Adrenal gland (tissue), 19 donors: ENCODE measurements at places on chromosomes 2 and 18. TPM values are rescaled to one million over a fixed set of nuclear protein-coding genes. Genes with fewer than 3 reads are reported as not detected.

DNA sequence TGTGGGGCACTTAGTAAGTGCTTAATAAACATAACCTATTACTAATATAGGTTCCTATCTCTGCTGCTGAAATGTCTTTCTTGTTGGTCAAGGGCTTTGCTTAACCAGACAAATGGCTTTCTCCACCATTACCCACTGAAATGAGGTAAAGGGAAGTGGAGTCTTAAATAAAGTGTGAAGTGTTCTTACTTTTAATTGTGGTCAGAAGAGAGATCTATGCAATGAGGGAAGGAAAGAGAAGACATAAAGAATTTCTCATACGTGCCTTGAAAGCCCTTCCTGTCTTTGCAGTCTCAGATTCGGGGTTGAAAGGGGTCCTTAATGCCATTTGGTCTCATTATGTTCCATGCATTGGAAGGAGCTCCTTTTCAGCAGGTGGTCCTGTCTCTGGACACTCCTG, 6.9 kb upstream of the CXCR4 start:
- no peak for DNase-seq

The ACVR1 gene
- polyA plus RNA-seq: 5.6 TPM

GRCh38 chr18:8469544-8470130, 139.6 kb upstream of the RAB12 start:
- DNase-seq: no peak

GRCh38 chr2:78546843-78547242, 478.7 kb upstream of the REG3G start:
- no peak for DNase-seq

GRCh38 chr2:62966991-62967390, 83.6 kb upstream of the OTX1 start:
- DNase-seq: no peak

The COBLL1 gene
- polyA plus RNA-seq: 212 TPM

The INO80B gene
- polyA plus RNA-seq: 40.5 TPM

- no peak for DNase-seq
Observed at GRCh38 chr2:6872394-6872793, 5.2 kb upstream of the RSAD2 start.

GRCh38 chr2:234556848-234557573, 60.1 kb upstream of the ARL4C start:
- no peak for DNase-seq

DNA sequence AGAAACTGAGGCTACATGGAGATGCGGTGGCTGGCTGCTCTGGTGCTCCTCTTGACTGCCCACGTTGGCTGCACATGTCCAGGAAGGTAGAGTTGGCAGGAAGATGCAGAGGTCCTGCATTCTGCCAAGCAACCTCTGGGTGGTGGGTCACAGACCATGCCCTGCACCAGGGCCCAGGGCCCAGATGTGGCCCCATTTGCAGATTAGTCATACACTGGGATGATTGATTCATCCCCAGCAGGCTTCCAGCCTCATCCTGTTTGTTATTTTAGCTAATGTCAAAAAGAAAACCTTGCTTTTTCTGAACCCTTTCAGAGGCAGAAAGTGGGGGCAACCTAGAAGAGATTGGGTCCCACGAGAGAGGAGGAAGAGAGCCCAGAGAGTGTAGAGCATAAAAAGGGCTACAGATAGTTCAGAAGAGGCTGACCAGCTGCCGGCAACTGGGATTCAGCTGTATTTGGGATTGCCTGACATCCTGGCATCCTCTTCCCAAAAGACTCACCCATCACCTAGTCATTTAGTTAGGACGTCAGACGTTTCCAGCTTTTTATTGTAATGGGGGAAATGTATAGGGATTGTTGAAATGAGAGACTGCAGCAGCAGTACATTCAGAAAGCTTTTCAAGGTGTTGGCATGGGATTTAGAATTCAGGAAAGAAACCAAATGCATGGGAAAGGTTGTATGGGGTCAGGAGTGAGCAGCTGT, 101.9 kb downstream of the CTIF start:
- DNase-seq: no peak

DNA sequence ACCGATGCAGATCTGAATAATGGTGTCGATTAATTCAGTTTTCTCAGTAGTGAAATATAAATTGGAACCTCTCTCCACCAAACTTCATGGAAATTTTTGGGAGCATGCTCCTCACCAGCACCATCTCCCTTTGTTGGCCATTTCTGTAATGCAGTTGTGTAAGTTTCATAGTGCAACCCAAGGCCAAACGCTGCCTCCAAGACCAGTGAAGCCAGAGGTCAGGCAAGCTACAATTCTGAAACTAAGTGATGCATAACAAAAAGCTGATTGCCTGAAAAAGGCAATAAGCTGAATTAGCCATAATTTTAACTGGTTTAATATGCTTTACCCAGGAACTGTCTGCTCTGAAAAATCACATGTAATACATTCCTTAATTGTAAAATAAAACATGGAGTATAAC, 138.3 kb upstream of the TACR1 start:
- no peak for DNase-seq

DNA sequence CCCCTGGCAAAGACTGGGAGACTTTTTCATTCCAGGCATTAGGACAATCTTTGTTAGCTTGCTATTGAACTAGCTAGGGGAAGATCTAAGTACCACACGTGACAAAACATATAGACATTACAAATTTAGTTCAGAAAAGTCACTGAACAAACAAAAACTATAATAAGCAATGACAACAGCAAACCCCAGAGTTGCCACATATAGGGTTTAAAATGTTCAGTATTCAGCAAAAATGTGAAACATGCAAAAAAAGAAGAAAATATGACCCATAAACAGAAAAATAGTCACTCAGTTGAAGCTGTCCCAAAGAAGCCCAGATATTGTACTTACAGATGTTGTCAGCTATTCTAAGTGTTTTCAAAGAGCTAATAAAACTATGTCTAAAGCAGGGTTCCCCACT, 431.1 kb upstream of the CDH2 start:
- DNase-seq: no peak

DNA sequence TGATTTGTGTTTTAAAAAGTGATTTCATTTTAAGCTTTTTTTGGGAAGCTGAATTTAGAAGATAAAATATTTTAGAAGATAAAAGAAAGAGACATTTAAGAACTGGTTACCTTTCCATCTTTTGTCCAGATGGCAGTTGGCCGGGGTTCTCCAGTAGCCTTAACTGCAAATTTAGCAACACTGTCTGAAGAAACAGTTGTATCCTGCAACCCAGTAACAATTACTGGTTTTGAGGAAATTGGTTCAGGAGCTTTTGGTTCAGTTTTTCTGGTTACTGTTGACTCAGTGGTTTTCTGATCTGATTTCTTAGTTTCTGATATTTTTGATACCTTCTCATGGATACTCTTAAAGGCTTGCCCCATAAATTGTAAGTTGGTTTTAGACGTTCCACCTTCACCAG, 49.9 kb downstream of the PLEKHA3 start:
- no peak for DNase-seq

The SULT1C4 gene
- polyA plus RNA-seq: 1.2 TPM

The PPP4R1 gene
- polyA plus RNA-seq: 36.1 TPM

DNA sequence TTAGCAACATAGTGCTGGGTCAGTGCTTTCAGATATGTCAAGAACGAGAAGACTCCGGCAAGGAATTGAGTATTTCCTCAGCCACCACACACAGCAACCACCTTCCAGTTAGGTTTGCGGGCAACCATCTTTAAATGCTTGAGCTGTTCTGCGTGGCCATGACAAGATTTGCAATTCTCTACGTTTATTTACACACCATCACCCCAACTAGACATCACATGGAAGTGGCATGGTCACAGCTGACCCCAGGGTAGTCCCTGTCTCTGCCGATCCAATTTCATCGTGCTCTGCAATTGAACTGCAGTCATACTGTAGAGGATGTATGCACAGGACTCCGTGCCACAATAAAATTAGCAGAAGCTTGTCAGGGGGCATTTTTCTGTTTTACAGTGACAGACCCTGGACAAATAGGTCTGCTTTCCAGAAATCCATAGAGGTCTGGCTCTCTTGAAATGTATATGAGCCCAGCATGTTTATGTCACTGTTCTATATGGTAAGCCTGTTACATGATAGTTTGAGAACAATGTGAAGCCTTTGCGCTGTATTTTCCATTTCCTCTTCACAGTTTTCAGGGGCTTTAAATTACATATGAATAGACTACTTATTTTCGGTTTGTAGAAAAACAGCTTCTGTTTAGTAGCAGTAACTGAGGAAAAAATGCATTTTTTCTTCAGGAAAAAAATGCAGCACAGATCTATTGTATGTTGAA, 605.2 kb downstream of the NR4A2 start:
- no peak for DNase-seq
